ENCODE measurements at places on chromosomes 13 and 19. TPM values are rescaled to one million over a fixed set of nuclear protein-coding genes. Genes with fewer than 3 reads are reported as not detected.

The RHPN2 gene
- total RNA-seq = 3.5 TPM

The JAK3 gene
- 0.55 TPM for total RNA-seq

The SIN3B gene
- total RNA-seq = 20.6 TPM

The CERS4 gene
- 24.4 TPM for total RNA-seq

The ARRDC2 gene
- total RNA-seq = 6.2 TPM

The CLEC17A gene
- not detected for total RNA-seq

The ZNF266 gene
- total RNA-seq = 7.1 TPM

The TRAPPC6A gene
- total RNA-seq = 11.1 TPM

The C19orf81 gene
- total RNA-seq = 0.22 TPM

The IGFL1 gene
- total RNA-seq = not detected

The ZNF723 gene
- total RNA-seq = not detected

The LIM2 gene
- total RNA-seq = not detected

The APLP1 gene
- 6.7 TPM for total RNA-seq

The ZNF99 gene
- not detected for total RNA-seq

The FLT1 gene
- total RNA-seq = 6.2 TPM

The TTC9B gene
- total RNA-seq = not detected

The SMIM44 gene
- not detected for total RNA-seq

The CPT1C gene
- total RNA-seq = 15.6 TPM

The ALKBH6 gene
- 20.0 TPM for total RNA-seq

The NANOS3 gene
- not detected for total RNA-seq

Data from uterine smooth muscle cell (primary cell).